Frontal cortex (tissue), 4 donors: ENCODE measurements at places on chromosomes 4 and X.

GRCh38 chrX:132393085-132393484 lies 95.8 kb downstream of the MBNL3 start:
- DNase-seq, result no peak

- DNase-seq, result no peak
These were observed 30.9 kb upstream of the ACE2 start for GRCh38 chrX:15631637-15632036.

- DNase-seq, result no peak
These were observed 195.8 kb downstream of the CLCN4 start for GRCh38 chrX:10352536-10352935.

GRCh38 chrX:120238933-120239332 lies 11.7 kb upstream of the ZBTB33 start:
- DNase-seq, result no peak

- DNase-seq, result no peak
These were observed 703 bp upstream of the FTSJ1 start for GRCh38 chrX:48475296-48475695.

DNA sequence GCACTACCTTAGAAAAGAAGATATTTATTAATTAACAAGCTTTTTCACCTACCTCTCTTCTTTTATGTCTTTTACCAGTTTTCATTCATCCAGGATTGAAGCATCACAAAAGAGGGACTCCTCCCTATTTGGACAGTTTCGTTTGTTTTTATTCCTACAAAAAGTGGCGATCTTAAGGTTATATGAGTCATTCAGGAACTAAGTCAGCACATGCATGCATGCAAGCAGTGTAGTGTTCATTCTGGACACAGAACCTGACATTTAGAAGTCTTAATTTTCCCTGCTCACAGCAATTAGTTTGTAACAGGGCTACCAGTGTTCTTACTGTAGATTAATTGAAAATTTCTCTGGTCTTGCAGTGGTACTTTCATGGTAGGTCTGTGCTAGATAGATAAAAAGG lies 47.9 kb upstream of the QRFPR start:
- DNase-seq, result no peak

DNA sequence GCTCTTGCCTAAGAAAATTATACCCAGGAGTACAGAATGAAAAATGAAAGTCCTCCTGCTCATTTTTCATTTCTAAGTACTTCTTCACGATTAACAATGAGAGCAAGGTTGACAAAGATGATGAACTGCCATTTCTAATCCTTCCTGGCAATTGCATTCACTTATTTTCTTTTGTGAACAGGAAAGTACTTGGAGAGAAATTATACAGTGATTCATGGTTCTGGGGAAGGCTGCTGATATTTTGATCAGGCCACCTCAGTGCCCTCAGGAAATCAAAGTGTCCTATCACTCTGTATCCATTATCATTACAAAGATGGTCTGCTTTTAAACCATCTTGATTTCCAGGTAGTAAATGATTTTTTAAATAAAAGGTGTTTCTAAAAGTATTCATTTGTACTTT lies 467.5 kb downstream of the PACRGL start:
- DNase-seq, result no peak

DNA sequence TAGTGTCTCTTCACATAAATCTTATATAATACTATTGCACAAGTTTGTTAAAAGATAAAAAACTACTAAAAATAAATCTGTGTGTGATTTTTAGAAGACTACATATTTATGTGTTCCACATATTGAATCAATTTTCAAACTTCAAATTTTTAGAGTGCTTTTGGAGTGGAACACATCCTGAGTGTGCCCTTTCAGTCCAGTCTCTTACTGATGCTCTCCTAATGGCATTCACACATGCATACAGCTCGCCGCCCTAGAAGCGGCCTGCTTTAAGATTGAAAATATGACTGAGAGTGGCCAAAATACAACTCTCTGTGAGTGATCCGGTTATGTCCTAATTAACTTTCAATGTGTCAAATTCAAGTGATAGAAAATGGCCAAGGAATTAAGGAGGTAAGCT lies 628.8 kb downstream of the ANKRD50 start:
- DNase-seq, result no peak
